ENCODE measurements at places on chromosomes 13 and 19.

- no peak for DNase-seq
Measured at GRCh38 chr19:45973553-45974338, at the start of gene NOVA2. TSS of gene NOVA2 (minus strand) at chr19:45973865. CDS start at chr19:45973351, 514 bp downstream.

- DNase-seq: no peak
Measured at GRCh38 chr19:55112246-55112776, 5.1 kb downstream of the PPP1R12C start.

GRCh38 chr19:18131841-18132596 lies 20.9 kb upstream of the PIK3R2 start:
- DNase-seq: no peak

- DNase-seq: no peak
Measured at GRCh38 chr19:49940482-49940791, 11.1 kb upstream of the NUP62 start.

GRCh38 chr13:77353995-77354394 lies 27.1 kb upstream of the MYCBP2 start:
- no peak for DNase-seq

- DNase-seq: no peak
Measured at GRCh38 chr13:96967248-96967745, 27.0 kb downstream of the OXGR1 start.
